Substantia nigra (tissue), 51 donors: ENCODE measurements at places on chromosomes 4 and X.

DNA sequence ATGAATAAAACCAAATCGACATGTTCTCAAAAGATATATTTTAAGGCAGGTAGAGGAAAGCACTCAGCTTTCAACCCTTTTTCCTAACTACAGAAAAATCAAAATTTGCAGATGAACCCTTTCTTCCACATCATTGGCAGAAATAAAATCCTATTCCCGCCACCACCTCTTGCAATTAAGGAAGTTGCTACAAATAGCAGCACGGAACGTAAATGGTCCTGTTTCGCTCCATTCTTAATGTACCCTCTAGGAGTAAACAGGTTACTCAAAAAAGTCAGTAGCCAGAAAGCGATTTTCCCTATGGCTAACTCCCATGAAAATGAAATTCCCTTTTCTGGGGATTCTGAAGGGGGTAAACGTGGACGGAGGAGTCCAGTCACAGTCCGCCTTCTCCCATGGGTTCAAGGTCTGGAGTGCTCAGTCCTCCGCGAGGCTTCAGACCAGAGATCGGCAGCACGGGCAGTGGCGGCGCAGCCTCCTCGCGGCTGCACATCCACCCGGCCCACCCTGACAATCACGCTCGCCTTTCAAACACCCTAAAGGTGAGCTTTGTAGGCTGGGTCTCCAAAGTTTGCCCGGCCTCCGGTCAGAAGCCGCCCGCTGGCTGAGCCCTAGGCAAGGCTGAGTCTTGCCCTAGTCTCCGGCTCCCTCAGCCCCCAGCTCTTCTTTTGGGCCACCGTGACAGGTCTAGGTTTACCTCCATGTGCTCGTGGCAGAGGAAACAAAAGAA lies 1.8 kb downstream of the ATP11C start:
- no peak for DNase-seq

GRCh38 chrX:88613338-88613737 lies 133.7 kb upstream of the CPXCR1 start:
- no peak for DNase-seq

DNA sequence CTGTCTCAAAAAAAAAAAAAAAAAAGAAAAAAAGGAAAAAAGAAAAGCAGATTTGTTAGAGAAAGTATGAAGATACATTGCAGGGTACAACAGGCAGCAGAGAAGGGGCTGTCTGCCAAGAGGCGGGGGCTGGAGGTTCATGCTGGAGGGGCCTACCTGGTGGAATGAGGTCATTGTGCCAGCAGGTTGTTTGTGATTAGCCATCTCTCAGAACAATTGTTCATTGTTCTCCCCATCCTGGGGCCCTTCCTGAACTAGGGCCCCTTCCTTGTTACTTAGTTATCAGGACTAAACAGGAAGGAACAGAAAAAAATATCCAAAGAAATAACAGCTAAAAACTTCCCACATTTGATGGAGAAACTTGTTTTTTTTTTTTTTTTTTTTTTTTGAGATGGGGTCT lies 14.0 kb upstream of the GPKOW start:
- DNase-seq, result no peak

DNA sequence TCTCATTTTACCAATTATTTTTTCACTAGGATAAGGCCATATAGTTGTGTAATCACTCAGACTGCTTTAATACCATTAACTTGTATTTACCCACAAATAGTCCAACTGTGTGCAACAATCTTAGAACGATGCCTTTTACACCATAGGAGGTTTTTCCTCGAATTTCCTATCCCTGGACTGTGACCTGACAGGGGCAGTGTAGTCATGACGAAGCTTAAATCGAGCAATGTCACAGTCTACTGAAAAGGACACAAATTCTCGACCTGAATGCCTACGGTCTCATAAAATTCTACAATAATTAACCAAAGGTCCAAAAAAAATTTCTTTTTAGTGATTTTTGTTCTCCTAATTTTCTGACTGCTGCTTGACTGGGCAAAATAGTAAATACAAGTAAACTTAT lies 208.9 kb downstream of the ADAMTS3 start:
- no peak for DNase-seq

DNA sequence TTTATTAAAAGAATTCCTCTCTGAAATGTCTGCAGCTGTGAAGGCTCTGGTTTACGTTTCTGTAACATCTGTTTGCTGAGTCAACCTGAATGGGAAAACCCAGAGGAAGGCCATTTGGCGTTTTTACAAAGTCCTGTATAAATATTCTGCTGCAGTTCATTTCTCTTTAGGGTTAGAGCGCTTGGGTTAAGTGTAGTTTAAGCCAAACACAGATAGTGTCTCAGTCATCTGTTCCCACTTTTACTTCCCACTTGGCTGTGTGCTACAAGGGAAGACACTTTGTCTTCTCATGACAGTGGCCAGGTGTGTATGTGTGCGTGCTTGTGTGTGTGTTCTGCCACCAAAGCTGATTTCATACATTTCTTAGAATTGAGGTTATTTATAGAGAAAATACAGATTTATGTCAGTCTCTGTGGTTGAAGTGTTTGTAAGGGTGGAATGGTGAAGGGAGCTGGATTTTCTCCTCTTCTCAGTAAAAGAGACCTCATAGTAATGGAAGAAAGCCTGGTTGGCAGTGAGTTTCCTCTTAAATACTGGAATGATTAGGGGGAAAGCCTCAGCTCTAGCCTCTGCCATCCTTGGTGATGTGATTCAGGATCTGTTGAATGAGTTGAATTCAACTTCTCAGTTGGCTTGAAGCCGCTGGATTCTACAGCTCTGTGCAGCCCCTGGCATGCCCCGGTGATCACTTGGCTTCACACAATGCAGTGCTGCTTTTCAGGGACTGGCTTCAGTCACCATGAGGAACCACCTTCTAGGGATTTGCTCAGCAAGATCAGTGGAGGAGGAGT lies 50.6 kb downstream of the JADE1 start:
- DNase-seq, result no peak

- DNase-seq, result no peak
These were observed 15.4 kb upstream of the IRF2 start for GRCh38 chr4:184489771-184490170.

DNA sequence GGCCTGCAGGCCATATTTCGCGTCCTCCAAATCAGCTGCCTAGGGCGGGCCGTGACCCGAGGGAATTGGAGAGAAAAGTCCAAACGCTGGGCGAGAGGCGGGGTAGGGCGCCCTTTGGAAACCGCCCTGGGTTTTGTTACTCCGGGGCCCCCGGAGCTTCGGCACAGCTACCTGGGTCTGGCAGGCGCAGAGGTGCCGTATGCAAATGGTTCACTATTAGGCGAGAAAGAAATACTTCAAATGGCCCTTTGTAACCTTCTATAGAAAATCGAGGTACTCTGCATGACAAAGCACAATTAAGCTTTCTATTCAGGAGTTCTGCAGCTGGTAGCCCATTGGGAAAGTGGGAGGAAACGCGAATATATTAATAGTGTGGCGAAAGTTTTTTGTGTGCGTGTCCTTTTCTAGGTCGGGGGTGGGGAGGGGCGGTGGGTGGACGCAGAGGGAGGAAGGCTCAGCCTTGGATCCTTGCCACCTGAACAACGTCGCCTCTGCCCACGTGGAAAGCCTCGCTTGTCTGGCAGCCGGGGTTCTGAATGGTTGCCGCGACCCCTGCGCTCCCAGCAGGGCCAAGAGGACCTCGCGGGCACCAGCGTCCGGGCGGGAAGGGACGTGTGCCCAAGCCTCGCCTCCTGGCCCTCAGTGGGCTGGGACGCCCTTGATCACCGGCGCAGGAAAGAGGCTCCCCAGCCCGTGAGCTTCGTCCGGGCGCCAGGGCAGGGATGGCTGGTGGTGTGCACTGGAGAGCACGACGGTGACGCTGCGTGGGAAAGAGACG lies 9.5 kb downstream of the GSX2 start:
- DNase-seq, result no peak

- no peak for DNase-seq
These were observed 68.3 kb upstream of the ATOH1 start for GRCh38 chr4:93760284-93760683.

GRCh38 chr4:7147661-7148310 lies 44.6 kb upstream of the SORCS2 start:
- DNase-seq, result no peak

GRCh38 chr4:164212714-164213113 lies 541.2 kb upstream of the SMIM31 start:
- DNase-seq, result no peak

DNA sequence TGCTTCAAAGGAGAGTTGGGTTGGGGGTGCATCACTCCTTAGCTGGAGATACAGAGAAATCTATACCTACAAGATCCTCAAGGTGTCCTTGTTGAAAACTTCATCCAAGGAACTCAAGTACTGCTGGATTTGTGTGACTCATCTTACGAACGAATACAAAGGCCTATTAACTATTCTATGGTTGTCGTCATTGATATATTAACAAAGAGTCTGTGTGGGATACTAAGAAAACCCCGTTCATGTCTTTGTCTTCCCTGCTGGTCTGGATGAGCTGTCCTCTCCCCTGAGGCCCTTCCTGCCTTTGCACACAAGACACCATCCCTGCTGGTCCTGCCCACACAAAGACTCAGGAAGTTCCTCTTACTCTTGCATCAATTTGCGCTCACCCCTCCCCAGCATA lies 54.9 kb upstream of the IRF2 start:
- DNase-seq, result no peak

- DNase-seq, result no peak
These were observed 19.1 kb upstream of the CXCL11 start for GRCh38 chr4:76055016-76055415.

- DNase-seq, result no peak
These were observed 60.4 kb downstream of the CRLF2 start for GRCh38 chrX:1152090-1152489.

GRCh38 chr4:109994415-109994827 lies 81.7 kb downstream of the EGF start:
- DNase-seq, result no peak

- DNase-seq, result no peak
These were observed 14.6 kb downstream of the PLP1 start for GRCh38 chrX:103791228-103791627.

- DNase-seq, result no peak
These were observed 333.9 kb downstream of the INPP4B start for GRCh38 chr4:142512161-142512560.

DNA sequence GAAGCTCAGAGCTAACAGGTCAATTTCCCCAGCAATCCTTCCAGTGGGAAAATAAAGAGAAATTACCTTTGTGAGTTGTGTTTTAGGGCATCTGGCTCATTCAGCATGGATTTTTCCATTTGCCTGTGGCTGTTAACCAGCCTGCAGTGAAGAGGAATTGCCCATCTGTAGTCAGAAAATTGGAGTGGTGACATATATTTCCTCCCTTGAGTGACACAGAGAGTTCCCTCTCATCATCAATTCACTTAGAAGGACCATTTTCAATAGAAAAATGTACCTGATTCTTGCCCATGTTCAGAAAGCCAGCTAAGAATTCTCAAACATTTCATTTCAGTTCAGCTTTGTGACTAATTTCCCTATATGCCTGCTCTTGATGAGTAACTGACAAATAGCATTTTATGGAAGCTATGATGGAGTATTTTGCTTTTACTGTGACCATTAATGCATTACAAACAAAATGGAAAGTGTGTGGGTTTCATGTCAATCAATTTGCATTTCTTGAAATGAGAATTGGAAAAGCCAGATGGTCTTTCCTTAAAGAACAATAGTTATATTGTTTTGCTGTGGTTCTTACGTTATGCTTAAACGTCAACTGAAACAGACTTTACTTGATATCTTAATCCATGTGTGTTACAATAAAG lies 155.8 kb downstream of the NWD2 start:
- DNase-seq, result no peak

- no peak for DNase-seq
These were observed 76.3 kb downstream of the C4orf51 start for GRCh38 chr4:145756244-145756643.

DNA sequence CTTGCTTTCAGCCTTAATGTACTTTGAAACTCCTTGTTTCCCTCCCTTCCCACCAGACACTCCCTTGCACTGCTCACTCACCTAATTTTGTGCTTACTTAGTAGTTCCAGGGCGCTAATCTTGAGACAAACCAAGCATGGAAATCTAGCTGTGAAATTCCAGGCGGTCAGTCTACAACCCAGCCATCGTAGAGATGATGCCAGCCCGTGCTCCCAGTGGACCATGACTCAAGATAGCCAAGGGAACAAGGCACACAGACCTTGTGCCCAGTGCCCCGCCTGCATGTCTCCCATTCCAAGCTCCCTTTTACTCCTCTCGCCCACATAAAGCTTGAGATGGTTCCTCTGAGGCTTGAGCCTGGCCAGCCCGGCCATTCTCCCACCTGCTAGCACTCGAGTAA lies 11.1 kb downstream of the TREX2 start:
- no peak for DNase-seq

DNA sequence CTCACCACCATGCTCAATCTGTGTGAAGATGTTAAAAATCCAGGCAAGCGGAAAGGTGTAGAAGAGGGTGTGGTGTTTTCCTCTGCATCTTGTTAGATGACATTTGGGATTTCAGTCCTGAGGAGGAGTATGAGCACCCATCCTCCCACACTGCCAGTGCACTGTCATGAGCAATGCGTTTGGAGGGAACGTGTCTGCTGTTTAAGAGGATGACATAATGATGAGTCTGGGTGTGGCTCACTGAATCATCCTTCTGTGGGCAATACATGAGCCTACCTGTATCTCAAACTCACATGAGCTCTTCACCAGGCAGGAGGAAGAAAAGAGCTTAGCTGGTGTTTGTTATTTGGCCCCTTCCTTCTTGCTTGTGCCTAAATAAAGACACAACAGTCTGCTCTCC lies 67.9 kb upstream of the ARX start:
- DNase-seq, result no peak

- DNase-seq, result no peak
These were observed 15.5 kb upstream of the CYLC1 start for GRCh38 chrX:83845397-83845796.

DNA sequence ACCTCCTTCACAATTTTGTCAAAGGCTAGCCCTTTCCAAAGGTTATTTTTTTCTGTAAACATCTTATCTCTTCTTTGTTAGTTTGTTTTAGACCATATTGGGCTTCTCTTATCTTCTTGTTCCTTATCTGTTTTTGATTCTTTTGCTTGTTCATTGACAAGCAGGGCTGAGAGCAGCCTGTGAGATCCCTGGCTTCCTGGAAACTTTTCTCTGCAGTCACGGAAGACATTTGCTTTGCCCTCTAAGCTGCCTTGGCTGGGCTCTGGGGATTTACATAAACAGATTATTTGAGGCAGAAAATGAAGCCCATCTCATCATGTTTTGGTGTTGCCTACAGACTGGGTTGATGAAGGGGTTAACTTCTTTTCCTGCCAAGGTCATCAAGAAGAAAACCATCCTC lies 157.4 kb upstream of the AMOT start:
- no peak for DNase-seq

GRCh38 chr4:151673908-151674520 lies 86.8 kb downstream of the GATB start:
- DNase-seq, result no peak
